K562 (cell line): ENCODE measurements at places on chromosomes 4 and X. TPM values are rescaled to one million over a fixed set of nuclear protein-coding genes. Genes with fewer than 3 reads are reported as not detected.

- H3K27ac ChIP-seq, result no peak overlapping the region
- no peaks in the 10 kb centered on the region for H3K36me3 ChIP-seq
- H3K27me3 ChIP-seq, result no peaks in the 10 kb centered on the region
- H3K4me1 ChIP-seq, result no peaks in the 10 kb centered on the region
These were observed 130.4 kb downstream of the DHX15 start for GRCh38 chr4:24453951-24454350.

DNA sequence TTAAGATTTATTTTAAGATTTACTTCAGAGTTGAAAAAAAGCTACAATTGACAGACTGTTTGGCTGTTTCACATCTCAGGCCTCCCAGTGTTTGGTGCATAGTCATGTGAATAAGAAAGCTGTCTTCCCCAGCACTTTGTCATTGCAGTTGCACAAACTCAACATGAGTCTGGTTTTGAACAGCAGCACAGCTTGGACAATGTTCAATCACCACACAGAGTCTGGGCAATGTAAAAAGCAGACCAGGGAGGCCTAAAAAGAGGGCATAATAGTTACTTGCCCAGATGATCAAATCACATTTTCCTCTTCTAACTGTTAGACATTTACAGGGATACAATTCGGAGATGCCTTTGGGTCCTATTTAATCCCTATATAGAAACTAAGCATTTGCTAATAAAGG lies 1055.0 kb downstream of the RPA4 start:
- no peaks in the 10 kb centered on the region for H3K36me3 ChIP-seq
- no peaks in the 10 kb centered on the region for H3K4me1 ChIP-seq
- H3K4me3 ChIP-seq, result no peak overlapping the region
- no peak overlapping the region for H3K27ac ChIP-seq
- no peak for DNase-seq

DNA sequence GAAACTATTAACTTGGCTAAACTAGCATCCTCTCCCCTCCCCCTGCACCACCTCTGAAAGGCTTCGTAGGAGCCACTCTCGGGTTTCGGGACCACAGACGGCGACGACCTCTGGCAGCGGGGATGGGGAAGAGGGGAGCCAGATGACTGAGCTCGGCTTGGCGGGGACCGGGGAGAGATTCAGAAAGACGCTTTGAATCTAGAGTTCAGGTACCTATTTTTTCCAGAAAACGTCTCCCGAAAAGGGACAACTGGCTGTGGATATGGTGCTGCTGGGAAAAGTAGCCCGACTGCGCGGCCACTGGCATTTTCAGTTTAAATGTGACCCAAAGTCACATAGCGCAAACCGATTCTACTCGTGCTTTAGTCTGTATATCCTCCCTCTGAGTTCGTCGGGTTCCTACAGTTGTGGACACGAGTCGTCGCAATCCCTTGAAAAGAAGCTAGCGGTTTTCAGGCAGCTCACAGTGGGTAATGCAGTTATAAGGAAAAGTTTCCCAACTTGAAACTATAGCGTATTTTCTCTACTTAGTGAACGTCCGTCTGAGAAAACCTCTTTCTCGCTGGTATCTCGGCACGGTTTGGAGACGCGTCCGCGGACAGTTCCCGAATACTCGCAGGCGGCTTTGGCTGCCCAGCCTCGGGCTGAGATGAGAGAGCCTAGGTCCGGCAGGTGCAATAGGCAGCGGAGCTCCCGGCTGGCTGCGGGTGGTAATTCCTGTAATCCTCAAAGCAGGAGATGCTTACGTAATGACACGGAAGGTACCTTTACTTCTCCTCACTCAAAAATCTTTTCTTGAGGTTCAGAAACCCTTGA lies 1.3 kb downstream of the PARM1 start:
- DNase-seq, result no peak
- H3K36me3 ChIP-seq, result no peaks in the 10 kb centered on the region
- H3K4me1 ChIP-seq, result no peaks in the 10 kb centered on the region
- peaks cover 22% of the 10 kb centered on the region for H3K27me3 ChIP-seq

DNA sequence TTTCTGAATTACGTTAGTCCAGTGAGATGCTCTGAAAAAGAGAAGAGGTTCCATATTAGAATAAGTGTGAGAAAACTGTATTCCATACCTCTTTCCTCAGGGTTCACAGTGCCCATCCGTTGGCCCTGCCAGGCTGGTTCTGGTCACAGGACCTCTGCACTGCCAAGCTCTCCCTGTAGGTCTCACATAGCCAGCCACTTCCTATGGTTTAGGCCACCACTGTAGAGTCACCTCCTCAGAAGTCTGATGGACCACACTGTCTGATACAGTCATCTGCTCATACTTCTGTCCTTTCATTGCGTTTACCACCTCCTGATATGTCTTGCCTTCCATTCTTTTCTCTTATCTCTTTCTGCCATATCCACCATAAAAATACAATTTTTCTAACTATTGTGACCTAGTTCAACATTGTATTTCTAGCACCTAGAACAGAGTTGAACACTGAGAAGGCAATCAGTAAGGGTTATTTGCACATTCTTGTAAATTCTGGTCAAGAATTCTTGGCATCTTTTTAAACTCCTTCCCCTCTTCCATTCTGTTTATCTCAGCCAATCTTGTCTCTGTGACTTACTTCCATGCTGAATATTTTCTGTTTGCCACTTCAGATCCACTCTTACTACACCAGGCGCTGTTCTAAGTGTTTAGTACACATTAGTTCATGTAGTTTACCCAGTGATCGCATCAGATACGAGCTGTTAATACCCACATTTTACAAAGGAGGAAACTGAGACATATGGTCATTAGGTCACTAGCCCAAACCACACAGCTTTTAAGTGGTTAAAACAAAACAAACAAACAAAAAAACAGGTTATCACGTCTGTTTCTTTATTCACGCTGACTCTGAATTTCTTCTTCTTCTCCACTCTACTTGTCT lies 125.6 kb downstream of the CBR4 start:
- DNase-seq, result no peak
- no peak overlapping the region for H3K27ac ChIP-seq
- H3K27me3 ChIP-seq, result no peaks in the 10 kb centered on the region
- H3K36me3 ChIP-seq, result no peaks in the 10 kb centered on the region

- no peak overlapping the region for H3K27ac ChIP-seq
- no peaks in the 10 kb centered on the region for H3K36me3 ChIP-seq
- H3K27me3 ChIP-seq, result no peaks in the 10 kb centered on the region
- no peak for DNase-seq
- no peaks in the 10 kb centered on the region for H3K4me1 ChIP-seq
These were observed 59.7 kb downstream of the NEIL3 start for GRCh38 chr4:177369372-177369771.

DNA sequence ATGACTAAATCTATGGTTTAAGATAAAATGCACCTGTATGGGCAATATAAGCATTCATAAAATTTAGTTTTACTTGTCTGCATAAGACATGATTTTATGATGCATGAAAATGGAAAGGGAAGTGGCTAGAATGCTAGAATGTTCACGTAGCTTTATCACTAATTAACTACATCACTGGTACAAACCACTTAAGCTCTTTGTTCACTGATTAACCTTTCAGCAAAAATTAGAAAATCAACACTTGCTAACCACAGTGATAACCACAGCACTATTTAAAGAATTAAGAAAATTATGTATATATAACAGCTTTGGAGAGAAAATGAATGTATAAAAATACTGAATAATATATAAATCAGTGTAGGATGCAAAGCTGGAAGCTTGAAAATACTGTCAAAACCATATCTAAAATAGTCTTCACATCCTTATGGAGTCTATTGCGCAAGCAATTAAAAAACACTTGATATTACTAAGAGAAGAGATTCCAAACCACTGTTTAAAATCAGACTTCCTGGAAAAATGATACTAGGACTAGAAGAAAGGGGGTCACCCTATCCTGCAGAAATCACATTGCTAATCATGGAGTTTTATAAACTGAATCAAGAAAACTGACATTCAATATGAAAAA lies 51.9 kb downstream of the EFHC2 start:
- H3K27ac ChIP-seq, result no peak overlapping the region
- H3K4me3 ChIP-seq, result no peak overlapping the region
- no peaks in the 10 kb centered on the region for H3K36me3 ChIP-seq
- H3K27me3 ChIP-seq, result no peaks in the 10 kb centered on the region

DNA sequence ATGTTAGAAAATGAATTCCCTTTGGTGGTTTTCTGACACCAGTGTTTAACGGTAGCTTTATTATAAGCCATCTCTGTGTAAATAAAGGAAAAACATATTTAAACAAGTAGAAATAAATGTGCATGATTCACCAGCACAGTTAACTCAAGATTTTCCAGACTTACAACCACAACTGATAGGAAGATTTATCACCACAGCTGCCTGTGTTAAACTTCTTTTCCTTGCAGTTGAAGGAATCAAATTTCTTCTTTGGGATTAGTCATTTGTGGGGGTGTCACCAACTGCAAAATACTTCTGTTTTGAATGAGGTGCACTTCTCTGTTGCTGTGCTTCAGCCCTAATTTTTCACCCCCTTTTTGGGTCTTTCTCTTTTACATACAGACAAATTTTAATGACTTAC lies 128.1 kb upstream of the STK26 start:
- H3K4me1 ChIP-seq, result no peaks in the 10 kb centered on the region; the same call in 1 of the 2 replicates
- no peak overlapping the region for H3K4me3 ChIP-seq
- peak; percentile 15 for DNase-seq
- H3K36me3 ChIP-seq, result no peaks in the 10 kb centered on the region
- peak overlapping the region; percentile 59; the same call in 1 of the 3 replicates for H3K27ac ChIP-seq

DNA sequence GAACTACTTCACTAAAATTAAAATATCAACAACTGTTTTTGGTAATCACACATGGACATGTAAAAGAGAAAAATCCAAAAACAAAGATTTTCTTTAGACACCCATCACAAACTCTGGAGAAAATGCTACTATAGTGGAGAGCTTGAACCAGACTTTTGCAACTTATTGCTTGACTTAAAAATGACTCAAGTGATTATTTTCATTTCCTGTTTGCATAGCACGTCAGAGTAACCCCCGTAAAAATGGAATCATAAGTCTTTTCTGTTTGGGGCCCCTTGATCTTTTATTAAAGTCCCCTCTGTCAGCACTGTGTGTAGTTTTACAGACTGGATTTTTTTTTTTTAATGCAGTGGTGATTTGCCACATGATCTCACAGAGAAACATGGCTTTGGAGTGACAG lies 79.5 kb downstream of the PRKG2 start:
- no peak for DNase-seq
- no peaks in the 10 kb centered on the region for H3K4me1 ChIP-seq
- no peak overlapping the region for H3K4me3 ChIP-seq
- no peaks in the 10 kb centered on the region for H3K36me3 ChIP-seq
- no peak overlapping the region for H3K27ac ChIP-seq
- H3K27me3 ChIP-seq, result no peaks in the 10 kb centered on the region

DNA sequence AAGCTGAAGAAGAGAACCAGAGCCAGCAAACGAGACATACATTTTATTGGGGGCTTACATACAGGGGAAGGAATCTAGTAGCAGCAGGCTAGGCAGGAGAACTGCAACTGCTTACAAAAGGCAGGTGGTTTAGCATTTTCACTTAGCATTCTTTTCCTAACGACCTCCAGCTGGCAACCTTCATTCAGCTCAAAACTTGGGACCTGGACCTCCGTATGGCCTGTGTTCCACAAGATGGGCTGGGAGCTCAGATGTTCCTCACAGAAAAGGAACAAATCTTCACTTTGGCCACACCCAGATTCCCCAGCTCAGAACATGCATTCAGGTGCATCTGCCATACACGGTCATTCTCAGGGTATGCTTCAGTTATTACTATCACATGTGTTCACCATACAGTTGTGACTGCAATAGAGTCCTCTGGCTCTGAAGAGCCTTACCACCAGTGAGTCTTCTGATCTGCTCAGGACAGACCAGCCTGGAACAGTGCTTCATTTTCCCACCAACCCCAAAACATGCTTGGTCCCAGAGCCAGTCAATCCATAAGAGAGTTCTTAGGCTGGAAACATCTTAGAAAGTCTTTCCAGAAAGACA lies 29.6 kb upstream of the AP1AR start:
- no peaks in the 10 kb centered on the region for H3K36me3 ChIP-seq
- no peaks in the 10 kb centered on the region for H3K4me1 ChIP-seq
- H3K27ac ChIP-seq, result no peak overlapping the region
- no peak overlapping the region for H3K4me3 ChIP-seq
- no peaks in the 10 kb centered on the region for H3K27me3 ChIP-seq
- no peak for DNase-seq

- no peaks in the 10 kb centered on the region; the same call in 2 of the 3 replicates for H3K36me3 ChIP-seq
- 0 out of 2 replicates have a peak, but pooled peaks cover 3% of the 10 kb centered on the region for H3K4me1 ChIP-seq
- no peak overlapping the region for H3K4me3 ChIP-seq
- no peaks in the 10 kb centered on the region for H3K27me3 ChIP-seq
- H3K27ac ChIP-seq, result no peak overlapping the region
- no peak for DNase-seq
These were observed 71.8 kb downstream of the RAPGEF2 start for GRCh38 chr4:159174645-159175084.

GRCh38 chr4:174714393-174715211 lies 114.4 kb downstream of the GLRA3 start:
- no peaks in the 10 kb centered on the region; the same call in 2 of the 3 replicates for H3K4me1 ChIP-seq
- H3K27ac ChIP-seq, result no peak overlapping the region
- no peak overlapping the region for H3K4me3 ChIP-seq
- H3K36me3 ChIP-seq, result no peaks in the 10 kb centered on the region
- H3K27me3 ChIP-seq, result no peaks in the 10 kb centered on the region

ANKRD50 gene
- 7.5 and 8.0 TPM in 2 replicates for total RNA-seq
